ENCODE measurements at places on chromosomes 2 and 18.

DNA sequence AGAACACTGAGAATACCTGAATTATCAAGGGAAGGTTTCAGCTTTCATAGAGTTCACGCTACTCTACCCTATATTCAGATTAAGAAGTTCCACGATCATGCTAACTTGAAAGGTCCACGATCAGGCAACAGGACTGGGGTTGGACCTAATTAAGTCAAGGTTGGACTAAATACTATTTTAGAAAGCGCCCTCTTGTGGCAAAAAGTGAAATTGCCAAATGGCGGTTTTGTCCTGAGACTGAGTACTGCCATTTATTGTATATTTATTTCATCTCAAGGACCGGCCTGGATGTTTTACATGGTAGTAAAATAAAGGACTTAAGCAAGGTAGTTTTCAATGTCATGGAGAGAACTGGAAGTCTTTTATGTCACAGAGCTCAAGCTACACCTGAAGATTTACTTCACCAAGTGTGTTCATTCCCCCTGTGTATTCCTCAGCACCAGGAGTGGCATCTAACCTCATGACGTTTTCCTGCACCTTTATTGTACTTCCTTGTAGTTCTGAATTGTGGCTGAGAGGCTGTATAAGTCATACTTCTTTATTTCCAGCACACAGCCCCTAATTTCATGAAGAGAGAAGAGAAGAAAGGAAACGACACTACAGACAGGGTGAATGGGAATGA is 56.8 kb downstream of the SRD5A2 start:
- DNase-seq, result peak; percentile 71

DNA sequence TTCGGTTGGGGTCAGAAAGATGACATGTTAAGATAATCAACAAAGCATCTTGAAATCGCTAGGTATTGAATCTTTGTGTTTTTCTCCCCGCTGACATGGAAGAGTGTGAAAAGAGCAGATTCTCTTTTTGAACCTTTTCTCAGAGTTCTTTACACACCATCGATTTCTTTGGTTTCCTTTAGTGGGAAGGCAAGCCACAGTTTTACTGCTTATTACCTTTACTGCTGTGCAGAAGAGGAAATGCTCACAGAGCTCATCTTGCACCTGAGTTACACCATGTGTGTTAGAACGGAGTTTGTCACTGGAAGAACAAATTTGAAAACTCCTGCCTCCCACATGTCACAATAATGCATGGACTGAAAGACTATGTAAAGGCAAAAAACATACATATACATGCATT is 45.3 kb upstream of the PDK1 start:
- DNase-seq, result no peak

- DNase-seq, result no peak
Measured at GRCh38 chr2:20446255-20446916, 488 bp upstream of the RHOB start.

GRCh38 chr2:189441709-189442074 is 418 bp downstream of the WDR75 start:
- no peak for DNase-seq

DNA sequence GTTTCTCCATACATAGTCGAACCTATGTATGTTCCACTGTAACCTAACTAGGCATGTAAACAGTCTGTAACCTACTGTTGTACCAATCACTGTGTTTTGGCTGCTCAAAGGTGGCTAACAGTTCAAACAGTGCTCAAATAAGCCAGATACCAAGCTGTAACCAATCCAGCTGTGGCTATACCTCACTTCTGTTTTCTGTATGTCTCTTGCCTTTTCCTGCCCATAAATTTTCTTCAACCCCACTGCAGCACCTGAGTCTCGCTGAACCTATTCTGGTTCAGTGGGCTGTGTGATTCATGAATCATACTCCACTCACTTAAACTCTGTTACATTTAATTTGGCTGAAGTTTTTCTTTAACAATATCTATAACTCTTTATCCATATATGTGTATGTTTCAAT is 340.7 kb downstream of the LPIN1 start:
- no peak for DNase-seq

GRCh38 chr2:144583741-144584453 is 64.0 kb upstream of the ZEB2 start:
- no peak for DNase-seq

DNA sequence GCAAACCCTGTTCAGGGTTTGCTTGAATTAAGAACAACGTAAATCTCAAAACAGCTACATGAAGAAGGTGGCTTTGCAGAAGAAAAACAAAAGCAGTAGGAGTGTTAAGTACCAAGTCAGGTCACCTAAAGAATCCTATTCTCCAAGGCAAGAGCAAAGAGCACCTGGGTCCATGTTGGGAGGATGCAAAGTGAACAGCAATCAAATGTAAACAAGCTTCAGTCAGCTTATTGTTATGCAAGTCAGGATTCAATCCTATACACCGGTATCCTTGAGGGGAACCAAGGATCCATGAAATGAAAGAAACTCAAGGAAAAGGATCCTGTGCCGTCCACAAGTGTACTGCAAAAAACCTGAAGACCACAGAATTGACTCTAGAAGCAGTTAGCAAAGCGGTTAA is 261.0 kb upstream of the DDX18 start:
- no peak for DNase-seq

DNA sequence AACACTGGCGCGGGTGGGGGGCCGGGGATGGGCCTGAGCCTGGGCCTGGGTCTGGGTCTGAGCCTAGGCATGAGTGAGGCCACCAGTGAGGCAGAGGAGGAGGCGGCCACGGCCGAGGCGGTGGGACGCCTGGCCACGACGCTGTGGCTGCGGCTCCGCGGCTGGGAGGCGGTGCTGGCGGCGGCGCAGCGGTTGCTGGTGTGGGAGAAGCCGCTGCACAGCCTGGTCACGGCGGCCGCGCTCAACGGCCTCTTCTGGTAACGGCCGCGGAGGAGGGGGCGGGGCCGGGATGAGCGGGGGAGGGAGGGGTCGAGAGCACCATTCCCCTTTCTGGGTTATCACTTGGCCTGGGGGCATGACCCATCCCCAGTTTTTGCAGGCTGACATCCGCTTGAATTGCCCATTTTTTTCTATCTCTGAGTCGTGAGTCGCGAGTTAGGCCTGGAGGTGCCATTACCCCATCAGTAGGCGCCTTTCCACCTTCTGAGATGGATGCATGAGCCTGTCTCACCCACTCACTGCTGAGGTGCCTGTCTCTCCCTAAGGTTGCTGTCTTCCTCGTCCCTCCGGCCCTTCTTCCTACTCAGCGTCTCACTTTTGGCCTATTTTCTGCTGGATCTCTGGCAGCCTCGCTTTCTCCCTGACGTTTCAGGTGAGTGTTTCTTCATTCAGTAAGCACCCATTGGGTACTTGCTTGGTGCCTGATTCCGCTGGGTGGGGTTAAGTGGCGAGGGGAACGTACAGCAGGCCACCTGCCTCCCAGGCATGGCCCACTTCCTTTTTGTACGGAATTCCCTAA is 501 bp downstream of the RETREG2 start:
- DNase-seq, result peak; percentile 54

DNA sequence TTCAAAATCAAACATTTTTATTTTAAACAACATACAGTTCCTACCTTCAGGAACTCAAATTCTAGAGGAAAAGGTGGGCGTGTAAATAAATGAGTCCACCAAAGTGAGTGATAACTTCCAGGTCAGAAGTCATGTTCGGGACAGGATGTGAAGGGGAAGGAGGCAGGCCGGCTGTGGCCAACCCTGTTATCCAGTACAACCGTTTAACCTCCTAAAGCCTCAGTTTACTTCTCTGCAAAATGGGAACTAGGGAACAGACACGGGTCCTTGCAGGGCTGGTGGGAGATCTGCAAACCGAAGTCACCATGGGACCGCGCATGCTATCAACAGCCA is 373 bp downstream of the EIPR1 start:
- peak; percentile 48 for DNase-seq

- no peak for DNase-seq
Measured at GRCh38 chr2:9163306-9164111, 43.1 kb upstream of the ASAP2 start.

- no peak for DNase-seq
Measured at GRCh38 chr2:110977403-110977802, 143.3 kb upstream of the BCL2L11 start.

GRCh38 chr18:50973367-50974126 is 5.7 kb downstream of the ELAC1 start:
- DNase-seq, result no peak

DNA sequence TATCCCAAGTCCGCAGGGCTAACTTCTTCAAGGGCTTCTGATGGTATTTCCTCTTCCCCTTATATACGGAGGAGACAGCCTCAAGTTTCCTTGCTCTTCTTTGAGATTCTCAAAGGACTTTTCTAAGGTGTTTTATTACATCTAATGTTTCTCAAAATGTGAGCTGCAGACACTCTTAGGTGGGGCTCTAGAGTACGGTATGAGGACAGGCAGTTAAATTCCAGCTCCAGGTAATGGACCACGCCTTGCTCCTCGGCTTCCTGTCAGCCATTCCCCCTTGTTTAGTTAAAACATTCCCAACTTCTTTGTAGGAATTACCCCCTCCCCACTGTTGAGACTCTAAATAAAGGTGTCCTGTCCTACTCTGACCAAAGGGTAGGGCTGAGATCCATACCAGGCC is 131.9 kb downstream of the IRS1 start:
- DNase-seq, result no peak

GRCh38 chr2:126811101-126811500 is 87.6 kb upstream of the TEX51 start:
- DNase-seq, result no peak

DNA sequence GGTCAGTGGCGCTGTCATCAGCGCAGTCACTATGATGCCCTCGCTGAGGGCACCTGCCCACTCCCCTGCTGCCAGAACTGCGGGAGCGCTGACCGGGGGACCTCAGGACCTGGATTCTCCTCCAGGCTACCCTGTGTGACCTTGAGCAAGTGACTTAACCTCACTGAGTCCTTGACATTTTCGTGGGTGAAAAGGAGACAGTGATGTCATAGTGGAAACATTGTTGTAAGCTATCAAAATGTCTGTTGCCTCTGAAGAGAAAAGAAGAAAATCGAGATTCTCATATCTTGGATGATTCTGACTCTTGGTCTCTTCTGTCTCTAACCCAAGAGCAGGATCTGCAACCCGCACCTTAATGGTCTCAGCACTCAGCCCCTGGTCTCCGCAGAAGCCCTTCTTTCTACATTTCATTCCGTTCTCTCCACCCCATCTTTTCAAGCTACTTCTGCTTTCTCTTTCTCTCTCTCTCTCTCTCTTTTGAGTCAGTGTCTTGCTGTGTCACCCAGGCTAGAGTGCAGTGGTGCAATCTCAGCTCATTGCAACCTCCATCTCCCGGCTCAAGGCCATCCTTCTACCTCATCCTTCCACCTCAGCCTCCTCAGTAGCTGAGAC is 978 bp upstream of the TUBA4A start:
- peak; percentile 50 for DNase-seq

DNA sequence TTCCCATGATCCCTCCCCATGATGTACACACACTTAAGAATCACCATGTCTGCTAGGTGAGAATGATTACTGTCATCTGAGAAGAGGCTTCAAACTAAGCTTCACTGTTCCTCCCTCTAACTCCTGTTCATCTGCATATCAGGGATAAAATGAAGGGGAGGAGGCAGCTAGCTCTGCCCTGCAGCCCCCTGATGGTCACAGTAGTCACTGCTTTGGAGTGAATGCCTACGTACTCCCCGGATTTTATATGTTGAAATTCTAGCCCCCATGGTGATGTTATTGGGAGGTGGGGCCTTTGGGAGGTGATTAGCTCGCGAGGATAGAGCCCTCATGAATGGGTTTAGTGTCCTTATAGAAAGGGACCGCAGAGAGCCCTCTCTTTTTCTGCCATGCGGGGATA is 156.4 kb downstream of the NCKAP5 start:
- no peak for DNase-seq

- no peak for DNase-seq
Measured at GRCh38 chr2:203574824-203575223, 39.7 kb upstream of the RAPH1 start.

GRCh38 chr18:8140841-8141501 is 468.3 kb upstream of the RAB12 start:
- no peak for DNase-seq

- no peak for DNase-seq
Measured at GRCh38 chr2:146584316-146584715, 1260.5 kb upstream of the ACVR2A start.

GRCh38 chr2:111519071-111519470 is 364.9 kb downstream of the ANAPC1 start:
- no peak for DNase-seq

GRCh38 chr18:49597157-49597931 is 35.5 kb downstream of the LIPG start:
- no peak for DNase-seq

GRCh38 chr18:6712401-6712800 is 17.1 kb upstream of the ARHGAP28 start:
- no peak for DNase-seq

- no peak for DNase-seq
Measured at GRCh38 chr18:45084206-45084605, 403.5 kb downstream of the SETBP1 start.

- no peak for DNase-seq
Measured at GRCh38 chr18:23690505-23691068, 1.3 kb downstream of the LAMA3 start.

- DNase-seq, result no peak
Measured at GRCh38 chr18:76489081-76489480, 6.0 kb downstream of the ZNF516 start.

DNA sequence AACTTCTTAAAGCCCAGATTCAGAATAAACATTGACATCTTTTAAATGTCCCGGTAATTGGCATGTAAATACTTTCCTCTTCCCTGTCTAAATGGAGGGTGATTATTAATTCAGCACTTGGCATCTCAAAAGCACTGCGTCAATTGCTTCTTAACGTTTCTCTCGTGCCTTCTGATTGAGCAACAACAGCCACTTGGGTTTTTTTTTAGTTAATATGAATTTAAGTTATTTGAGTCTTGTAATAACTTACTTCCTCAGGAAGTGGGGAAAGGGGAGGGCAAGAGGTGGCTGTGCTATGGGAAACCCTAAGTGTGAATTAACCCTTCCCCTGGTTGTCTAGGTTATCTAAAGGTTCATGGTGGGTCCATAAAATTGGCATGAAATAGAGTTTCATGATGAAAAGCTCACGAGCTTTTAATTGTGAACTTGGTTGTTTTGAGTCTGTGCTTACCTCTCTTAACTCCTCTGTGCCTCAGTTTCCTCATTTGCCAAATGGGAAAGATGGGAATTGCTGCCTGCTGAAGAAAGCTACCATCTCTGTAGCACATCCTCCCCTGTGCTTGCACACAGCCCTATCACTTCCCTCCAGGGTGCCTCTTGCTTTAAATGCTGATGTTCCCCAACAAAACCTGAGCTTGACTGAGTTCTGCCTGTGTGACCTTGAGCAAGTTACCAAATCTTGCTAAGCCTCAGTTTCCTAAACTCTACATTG is 126.3 kb upstream of the BCL2L11 start:
- DNase-seq, result no peak
